ENCODE measurements at places on chromosomes 16 and 17.

GRCh38 chr16:35516971-35517370 lies 2057.6 kb downstream of the TP53TG3F start:
- DNase-seq = no peak

DNA sequence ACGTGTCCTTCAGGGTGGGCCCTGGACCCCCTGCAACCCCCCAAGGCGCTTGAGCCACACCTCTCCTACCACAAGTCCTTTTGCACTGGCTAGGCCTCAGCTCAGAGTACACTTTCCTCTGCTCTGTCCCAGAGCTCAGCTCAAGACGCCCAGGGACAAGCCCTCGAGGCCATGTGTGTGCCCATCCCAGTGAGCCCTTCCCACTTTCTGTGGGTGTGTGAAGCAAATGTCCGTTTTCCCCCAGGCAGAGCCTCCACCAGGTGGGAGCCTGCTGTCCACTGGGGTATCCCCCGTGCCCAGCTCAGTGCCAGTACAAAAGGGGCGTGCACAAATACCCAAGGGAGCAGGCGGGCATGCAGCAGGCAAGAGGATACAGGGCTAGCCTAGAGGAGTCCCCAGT lies 18.4 kb downstream of the KIFC3 start:
- no peak for DNase-seq

DNA sequence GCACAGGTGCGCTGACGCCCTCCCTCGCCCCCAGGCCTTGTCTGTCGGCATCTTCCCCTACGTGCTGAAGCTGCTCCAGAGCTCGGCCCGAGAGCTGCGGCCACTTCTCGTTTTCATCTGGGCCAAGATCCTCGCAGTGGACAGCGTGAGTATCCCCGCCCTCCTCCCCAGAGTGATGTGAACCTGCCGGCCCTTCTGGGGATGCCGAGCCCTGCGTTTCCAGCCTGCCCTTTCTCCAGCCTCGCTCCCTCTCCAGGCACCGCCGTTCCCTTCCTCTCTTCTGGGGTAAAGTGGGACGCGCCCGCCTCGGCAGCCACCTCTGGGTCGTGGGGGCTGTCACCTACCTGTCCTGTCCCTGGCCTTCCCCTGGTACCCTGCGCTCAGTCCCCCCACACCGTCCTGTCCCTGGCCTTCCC lies 133.9 kb upstream of the CHMP6 start:
- no peak for DNase-seq

GRCh38 chr17:45828582-45829133 lies 16.0 kb upstream of the SPPL2C start:
- no peak for DNase-seq

DNA sequence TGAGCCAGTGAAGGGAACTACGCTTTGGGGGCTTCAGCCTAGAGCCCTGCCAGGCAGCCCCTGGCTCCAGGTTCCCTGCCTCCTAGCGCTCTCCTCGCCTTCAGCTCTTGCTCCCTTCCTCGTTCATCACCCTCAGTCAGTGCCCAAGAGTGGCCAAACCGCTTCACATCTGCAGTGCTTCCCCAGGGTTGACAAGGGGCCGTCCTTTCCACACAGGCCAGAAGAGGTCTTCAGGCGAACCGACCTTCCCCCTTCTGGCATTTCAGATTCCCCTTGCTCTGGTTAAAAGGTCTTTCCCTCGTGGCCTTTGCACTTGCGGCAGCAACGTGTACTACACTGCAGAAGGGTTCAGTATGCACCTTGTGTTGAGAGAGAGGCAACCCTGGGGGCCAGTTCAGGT lies 4.1 kb downstream of the RASD1 start:
- DNase-seq = no peak

DNA sequence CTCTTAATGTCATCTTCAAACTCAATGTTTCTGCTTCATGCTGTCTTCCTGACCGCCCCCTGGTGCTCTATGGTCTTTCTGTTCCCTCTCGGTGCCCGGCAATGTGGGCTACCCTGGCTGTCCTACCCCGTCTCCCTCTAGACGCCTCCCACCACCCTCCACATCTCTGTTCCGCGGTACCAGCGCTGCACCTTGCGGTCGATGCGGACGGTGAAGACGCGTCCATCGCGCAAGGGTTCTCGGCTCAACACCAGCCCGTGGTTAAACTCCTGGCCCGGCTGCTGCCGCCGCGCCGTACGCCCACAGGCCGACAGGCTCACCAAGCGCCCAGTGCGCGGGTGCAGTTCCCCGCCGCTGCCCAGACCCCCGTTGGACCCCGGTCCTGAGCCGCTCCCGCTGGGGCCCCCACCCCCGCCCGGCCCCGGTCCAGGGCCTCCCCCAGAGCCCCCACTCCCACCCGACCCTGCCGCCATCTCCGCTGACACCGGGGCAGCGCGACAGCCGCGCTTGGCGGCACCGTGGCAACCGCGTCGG lies at the start of gene NEURL4:
TSS of gene NEURL4 (minus strand) at position 496 of the 534 bp plus-strand sequence. CDS start at position 473, 23 bp downstream.
- no peak for DNase-seq

- no peak for DNase-seq
Observed at GRCh38 chr16:14109077-14109775, 38.1 kb downstream of the MRTFB start.

GRCh38 chr17:27930000-27930399 lies 36.8 kb upstream of the LYRM9 start:
- no peak for DNase-seq

DNA sequence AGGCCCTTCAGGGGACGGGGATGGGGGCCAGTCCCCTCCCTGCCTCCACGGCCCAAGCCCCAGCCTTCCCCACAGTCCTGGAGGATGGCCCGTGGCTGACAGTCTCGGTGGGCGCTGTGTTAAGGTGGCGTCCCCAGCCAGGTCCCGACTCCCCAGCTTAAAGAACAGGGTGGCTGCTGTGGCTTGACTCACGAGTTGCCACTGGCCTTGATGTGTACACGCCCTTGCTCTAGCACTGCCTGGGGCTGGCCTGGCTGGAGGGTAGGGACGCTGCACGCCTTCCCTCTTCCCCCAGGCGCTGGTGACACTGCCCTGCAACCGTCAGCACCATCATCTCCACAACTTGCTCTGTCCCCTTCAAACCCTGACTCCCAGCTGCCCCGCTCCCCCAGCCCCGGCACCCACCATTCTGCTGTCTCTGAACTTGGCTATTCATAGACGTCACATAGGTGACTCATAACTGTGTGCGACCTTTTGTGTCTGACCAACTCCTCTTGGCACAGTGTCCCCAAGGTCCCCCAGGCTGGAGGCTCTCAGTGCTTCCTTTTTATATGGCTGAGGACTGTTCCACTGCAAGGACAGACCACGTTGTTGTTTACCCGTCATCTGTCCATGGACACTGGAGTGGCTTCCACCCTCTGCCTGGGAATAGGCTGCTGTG lies 6.3 kb downstream of the GNPTG start:
- DNase-seq = no peak

DNA sequence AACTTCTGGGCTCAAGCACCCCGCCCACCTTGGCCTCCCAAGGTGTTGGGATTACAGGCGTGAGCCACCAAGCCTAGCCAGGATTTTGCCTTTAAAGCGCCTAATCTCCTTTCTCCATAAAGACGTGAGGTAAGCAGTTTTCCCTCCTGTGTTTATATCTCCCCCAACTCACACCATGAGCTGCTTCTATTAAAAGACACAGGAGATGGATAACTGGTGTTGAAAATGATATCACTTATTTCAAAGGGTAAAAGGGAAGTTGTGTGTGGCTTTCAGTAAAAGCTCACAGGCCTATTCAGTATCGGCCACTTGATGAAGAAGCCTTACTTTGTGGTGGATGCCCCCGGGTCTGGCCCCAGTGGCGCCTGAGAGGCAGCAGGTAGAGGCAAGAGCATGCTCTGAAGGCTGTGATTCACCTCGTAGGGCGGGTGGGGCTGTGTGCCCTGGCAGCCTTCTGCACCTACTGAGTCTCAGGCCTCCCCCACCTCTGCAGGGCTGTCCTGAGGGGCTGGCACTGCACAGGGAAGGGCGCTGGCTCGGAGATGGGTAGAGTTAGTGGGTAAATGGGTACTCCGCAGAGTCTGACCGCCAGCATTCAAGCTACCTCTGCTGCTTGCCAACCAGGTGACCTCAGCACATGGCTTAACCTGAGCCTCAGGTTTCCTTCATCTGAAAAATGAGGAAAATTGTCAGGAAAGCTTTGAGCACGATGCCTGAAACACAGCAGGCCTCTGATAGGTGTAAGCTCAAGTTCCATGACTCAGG lies 146.8 kb downstream of the CLEC16A start:
- DNase-seq = no peak

DNA sequence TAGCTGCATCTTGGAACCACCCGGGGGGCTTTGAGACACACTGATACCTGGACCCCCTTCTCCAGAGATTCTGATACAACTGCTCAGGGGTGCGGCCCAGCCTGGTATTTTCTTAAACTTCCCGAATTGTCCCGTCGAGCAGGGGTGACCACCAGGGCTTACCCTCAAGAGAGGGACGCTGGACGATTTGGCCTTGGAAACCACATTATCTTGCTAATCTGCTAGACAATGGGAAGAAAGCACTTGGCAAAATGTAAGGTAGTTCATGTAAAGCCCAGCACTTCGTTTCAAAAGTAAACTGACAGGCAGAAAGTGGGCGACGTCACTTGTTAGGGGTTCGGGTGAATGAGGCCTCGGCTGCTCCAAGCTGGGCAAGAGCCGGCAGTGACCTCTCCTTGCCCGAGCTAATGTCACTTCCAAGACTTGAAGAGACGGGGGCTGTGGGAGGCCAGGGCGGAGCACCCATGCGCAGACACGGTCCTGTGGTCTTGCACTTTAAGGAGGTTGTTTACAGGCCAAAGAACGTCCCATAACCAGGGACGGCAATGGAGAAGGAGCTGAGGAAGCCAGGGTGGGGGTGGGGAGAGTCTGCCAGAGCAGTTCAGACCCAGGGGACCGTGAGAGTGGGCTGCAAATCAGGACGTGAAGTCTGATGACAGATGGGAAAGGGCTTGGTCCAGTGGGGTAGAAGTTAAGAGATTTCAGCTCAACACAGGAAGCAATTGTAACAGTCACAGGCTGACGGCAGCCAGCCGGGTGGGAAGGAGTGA lies 152.7 kb upstream of the GSE1 start:
- DNase-seq = no peak
